Stimulated activated CD4-positive, alpha-beta T cell treated with anti-CD3 and anti-CD28 coated beads, Interleukin-1b, Interleukin-23, amount 100 ng/mL, for 24 hours (primary cell): ENCODE measurements at places on chromosomes 16 and 17.
A peak's percentile ranks its signal among the peaks of the same experiment; 100 is the strongest.

DNA sequence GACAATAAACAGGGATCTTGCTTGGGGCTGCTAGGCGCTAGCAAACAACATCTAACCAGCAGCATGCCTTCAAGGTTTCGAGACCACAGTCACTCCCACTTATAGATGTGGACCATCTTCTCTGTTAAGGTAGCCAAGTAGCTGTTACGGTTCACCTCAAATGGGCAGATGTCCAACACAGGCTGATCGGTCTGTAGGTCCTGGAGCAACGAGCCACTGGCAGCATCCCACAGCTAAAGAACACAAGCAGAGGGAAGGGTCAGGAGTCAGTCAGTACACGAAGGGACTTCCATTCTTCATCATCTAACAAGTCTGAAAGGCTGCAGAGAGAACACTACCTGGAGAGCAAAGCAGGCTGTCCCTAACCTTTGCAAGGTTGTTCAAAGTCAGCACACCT lies 16.9 kb upstream of the GLG1 start:
- no peak for DNase-seq

- DNase-seq, result no peak
Observed at GRCh38 chr16:90032674-90033331, 13.5 kb upstream of the DBNDD1 start.

DNA sequence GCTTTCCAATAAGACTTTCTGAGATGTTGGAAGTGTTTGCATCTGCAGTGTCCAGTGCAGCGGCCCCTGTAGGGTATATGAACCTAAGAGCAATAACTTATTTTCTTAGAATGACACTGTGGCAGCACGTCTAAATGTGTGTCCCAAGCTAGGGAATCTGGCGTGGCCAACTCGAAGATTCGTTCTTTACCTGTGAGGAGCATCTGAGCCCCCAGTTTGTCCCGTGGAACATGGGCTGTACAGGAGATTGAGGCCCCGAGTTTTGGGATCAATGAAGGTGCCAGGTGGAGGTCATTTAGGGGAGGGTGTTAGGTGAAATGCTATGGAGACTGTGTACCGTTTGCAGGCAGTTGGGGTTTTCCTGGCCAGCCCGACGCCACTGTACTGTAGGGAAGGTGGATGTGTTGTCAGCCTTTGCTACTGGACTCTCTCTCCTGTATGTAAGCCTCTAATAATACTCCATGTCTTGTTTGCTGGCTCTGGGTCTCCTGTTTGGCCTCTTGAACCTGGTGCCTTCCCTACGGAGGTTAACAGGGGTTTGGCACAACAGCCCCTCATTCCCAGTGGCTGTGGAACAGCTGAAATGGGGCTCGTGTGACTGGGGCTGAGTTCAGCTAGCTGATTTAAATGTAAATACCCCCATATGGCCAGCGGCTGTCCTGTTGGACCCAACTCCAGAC lies 45.5 kb upstream of the SDK2 start:
- no peak for DNase-seq

GRCh38 chr16:84613408-84614072 lies 4.3 kb downstream of the COTL1 start:
- no peak for DNase-seq

- no peak for DNase-seq
Observed at GRCh38 chr16:78784771-78785170, 685.3 kb downstream of the WWOX start.

- DNase-seq, result no peak
Observed at GRCh38 chr17:44848257-44848795, 643 bp downstream of the HIGD1B start.

DNA sequence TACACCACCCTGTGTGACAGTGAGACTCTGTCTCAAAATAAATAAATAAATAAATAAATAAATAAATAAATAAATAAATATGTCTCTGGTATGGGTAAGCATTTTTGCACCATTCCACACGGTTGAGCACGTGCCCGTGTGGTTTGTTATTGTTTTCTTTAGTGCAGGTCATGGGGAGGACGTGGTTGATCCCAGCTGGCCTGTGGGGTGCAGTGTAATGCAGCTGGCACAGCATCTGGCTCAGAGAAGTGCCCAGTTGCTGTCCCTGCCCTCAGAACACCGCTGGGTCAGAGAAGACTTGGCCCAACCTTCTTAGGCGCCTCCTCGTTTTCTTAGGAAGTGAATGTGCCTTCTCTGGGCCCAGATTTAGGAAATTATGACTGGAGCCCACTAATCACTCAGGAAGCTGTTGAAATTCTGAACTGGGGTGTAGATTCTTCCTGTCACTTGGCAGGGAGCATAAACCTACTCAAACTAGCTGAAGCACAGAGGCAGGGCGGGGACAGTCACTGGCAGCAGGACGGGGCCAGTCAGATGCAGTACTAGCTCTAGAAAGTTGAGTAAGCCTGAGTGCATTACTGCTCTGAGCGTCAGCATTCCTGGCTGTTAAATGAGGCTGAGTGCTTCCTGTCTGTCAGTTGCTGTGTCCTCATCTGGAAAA lies 85.9 kb downstream of the SNX29 start:
- DNase-seq, result no peak

- DNase-seq, result no peak
Observed at GRCh38 chr17:69909389-69909788, 165.6 kb upstream of the KCNJ16 start.

GRCh38 chr16:85173146-85173980 lies 61.1 kb upstream of the CIBAR2 start:
- no peak for DNase-seq

DNA sequence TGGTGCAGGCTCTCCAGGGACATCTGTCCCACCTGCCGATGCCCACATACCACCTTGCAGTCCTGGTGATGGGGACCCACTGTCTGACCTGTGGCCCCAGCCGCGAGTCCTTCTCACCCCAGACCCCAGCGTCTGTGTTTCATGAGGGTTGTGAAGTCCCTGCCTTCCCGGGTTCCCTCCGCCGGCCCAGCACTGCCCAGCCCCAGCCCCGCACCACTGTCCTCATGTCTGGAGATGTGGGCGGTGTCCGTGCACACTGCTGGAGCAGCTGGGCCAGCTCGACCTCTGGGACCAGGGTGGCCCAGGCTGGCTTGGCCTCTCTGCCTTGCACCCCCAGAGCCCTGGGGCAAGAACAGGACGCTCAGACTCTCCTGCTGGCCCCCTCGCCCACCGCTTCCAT lies 199.5 kb upstream of the CIBAR2 start:
- DNase-seq, result no peak

- DNase-seq, result peak; percentile 34
Observed at GRCh38 chr16:3029491-3030221, 5.8 kb downstream of the THOC6 start.

DNA sequence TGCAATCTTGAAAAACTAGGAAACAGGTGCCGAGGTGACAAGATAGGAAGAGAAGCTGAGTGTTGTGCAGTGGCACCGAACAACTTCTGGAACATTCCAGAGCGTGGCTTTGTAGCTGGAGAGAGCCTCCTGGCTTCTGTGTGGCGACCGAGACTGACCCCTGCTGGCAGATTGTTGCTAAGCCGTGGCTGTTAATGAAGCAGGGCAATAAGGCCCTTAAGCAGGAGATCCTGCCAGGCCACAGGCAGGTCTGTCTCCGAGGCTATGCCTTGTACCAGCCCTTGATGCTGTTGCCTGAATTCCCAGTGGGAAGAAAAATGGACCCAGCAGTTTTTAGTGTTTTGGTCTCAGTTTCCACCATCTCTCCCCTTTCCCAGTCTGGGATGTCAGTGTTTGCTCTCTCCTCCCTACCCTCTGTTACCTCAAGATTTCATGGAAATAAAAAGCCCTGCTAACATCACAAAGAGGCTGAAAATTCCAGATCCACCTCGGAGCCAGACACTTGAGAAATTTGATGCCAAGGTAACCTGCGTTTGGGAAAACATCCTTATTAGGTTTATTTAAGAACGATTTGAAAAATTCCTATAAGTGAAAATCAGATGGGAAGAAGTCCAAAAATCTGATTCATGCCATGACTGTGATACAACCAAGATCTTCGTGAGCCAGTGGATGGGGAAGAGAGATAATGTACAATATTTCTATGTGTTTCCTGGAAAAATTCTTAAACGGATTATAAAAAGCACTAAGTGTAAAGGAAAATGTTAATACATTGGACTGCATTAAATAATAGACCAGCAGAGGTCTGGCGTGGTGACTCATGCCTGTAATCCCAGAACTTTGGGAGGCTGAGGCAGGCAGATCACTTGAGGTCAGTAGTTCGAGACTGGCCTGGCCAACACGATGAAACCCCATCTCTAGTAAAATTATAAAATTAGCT lies 265.1 kb downstream of the PRKCA start:
- DNase-seq, result peak; percentile 63

DNA sequence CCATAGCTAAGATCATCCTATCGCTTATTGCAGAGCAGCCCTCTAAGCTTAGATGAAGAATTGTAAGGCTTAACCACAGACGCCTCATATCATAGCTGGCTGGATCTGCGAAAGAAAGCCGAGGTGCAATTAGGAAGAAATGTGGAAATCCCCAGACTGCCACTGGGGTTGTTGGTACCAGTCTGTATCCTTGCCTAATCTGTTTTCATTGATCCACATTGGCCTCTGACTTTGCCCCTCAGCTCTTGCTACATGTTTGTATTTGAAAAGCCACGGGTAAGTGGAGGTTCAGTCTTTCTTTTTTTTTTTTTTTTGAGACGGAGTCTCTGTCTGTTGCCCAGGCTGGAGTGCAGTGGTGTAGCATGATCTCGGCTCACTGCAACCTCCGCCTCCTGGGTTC lies 48.9 kb downstream of the TANGO6 start:
- no peak for DNase-seq

- DNase-seq, result no peak
Observed at GRCh38 chr16:89920723-89921122, 2.1 kb downstream of the MC1R start.

- DNase-seq, result no peak
Observed at GRCh38 chr17:2853283-2854142, 57.3 kb downstream of the RAP1GAP2 start.

DNA sequence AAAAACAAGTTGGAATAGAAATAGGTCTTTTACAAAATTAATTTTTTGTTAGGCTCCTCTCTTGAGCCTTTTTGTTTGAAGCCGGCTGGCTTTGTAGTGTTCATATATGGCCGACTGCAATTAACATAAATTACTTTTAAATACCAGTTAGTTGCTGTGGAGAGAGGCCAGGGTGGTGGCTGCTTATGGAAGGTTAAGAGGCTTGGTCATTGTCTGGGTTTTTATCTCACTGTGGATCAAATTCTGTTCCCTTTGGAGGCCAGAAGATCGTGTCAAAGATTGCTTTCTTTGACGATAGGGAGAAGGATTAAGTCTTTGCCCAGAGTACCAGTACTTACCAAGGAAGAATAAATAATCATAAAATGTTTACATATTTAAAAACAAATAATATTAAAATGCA lies 39.9 kb downstream of the MSI2 start:
- DNase-seq, result no peak

- DNase-seq, result peak; percentile 37
Observed at GRCh38 chr17:77882481-77883212, 75.9 kb upstream of the TNRC6C start.

DNA sequence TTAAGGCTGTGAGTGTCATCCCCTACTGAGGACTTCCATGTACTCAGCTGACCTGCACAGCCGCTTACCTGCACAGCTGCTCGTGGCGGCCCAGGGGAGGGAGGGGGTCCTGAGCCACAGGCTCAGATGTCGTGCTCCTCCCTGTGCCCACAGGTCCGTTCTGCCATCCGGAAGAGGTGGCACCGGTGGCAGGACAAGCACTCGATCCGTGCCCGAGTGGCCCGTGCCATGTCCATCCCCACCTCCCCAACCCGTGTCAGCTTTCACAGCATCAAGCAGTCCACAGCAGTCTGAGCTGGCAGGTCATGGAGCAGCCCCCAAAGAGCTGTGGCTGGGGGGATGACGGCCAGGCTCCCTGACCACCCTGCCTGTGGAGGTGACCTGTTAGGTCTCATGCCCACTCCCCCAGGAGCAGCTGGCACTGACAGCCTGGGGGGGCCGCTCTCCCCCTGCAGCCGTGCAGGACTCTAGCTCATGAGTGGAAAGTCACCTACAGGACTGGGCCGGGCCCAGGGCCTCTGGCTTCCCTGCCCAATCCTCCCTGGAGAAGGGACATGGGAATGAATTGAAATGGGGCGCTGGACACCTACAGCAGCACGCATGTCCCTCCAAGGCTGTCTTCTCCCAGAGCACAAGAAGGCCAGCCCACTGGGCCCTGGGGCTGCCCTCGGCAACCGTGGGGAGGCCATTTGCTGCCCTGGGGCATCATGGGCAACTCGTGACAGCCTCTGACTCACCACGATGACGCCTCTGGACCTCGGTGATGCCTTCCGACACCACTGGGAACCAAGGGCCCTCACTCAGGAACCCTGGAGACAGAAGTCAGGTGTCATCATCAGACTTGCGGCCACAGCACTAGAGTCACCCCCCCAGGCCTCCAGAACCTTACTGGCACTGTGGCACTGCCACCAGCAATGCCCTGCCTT lies 9.9 kb upstream of the SPPL2C start:
- DNase-seq, result no peak

DNA sequence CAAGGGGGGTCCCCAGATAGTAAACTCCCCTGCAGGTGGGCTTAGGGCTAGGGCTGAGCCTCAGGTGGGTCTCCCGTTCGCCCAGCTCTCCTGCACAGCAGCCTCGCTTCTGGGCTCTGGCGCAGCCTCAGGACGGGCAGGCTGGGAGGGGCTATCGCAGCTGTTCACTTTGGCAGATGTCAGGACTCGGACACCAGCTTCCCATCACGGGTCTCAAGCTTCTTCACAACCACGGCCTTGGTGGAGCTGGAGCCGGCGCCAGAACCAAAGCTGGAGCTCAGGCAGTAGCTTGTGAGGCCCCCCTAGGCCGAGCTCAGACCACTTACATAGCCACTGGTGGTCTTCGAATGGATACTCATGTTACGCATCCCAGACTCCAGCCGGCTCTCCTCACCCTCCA lies 26.0 kb downstream of the CLEC3A start:
- DNase-seq, result no peak

GRCh38 chr17:11506635-11507034 lies 91.6 kb upstream of the DNAH9 start:
- no peak for DNase-seq

- DNase-seq, result no peak
Observed at GRCh38 chr17:10516638-10517037, 1.7 kb downstream of the MYH1 start.

DNA sequence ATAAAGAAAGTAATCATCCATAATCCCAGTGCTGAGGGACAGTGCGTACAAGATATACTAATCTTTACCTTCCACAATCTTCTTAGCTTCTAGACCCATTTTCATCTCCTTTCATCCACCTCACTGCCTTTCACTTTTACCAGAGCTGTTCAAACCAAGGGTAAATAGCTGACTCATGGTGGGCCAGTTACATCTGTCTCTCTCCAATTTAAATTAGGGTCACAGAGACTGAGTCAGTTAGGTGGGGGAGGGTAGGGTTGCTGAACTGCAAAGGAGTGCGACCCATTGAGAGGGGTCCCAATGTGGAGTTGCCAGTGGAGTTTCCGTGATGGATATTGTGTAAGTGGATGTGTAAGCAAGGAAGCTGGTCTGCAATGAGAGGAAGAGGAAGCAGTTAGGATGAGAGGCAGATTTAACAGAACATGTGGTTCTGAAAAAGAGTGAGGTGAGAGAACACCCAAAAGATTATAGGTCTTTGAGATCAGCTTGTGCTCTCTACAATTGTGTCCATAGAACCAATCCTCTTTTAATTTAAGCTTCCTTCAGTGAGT lies 83.5 kb downstream of the GP2 start:
- no peak for DNase-seq
